ENCODE measurements at places on chromosomes 16 and 17. TPM values are rescaled to one million over a fixed set of nuclear protein-coding genes. Genes with fewer than 3 reads are reported as not detected.

KCTD11 gene
- 27.0 TPM for polyA plus RNA-seq

- no peak for DNase-seq
Measured at GRCh38 chr16:64621616-64622015, 500.2 kb downstream of the CDH11 start.

- DNase-seq, result peak; percentile 87
Measured at GRCh38 chr17:31274252-31274651, 22.8 kb downstream of the OMG start.

- DNase-seq, result peak; percentile 75
Measured at GRCh38 chr17:38454532-38454931, 26.3 kb downstream of the ARHGAP23 start.

DNA sequence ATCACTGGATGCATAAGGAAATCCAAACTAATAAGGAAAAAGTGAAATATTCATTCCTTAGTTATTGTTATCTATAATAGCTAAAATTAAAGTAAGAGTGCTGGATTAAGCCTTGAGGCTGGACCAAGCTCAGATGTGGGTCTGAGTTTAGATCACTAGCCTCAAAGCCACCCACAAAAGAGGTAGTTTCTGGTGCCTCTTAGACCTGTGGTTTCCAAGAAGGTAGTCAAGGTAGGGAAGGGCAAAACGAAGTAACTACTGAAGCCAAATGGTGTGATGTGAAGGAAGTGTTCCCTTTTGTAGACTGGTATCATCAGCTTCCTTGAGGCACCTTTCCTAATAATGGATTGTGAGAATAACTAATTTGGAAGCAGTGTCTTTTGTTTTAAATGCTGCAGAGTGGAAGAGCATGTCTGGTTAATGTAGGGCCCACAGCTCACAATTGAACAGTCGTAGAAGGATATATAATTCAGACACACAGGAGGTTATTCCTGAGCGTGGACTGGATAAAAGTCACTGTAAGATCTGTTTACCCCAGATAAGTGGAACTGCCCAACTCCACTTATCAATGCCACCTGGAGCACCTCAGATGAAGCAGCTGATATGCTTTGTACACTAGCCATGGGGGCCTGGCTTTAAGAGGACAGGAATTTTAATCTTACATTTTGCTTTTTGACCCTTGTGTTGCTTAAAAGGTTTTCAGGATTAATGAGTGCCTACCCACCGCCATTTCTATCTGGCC lies 31.7 kb upstream of the LCMT1 start:
- no peak for DNase-seq

- no peak for DNase-seq
Measured at GRCh38 chr17:75517297-75517865, 1.1 kb downstream of the TSEN54 start.

- DNase-seq, result peak; percentile 70
Measured at GRCh38 chr17:28524476-28525424, 18.6 kb downstream of the FOXN1 start.

GRCh38 chr16:86411897-86412296 lies 98.4 kb upstream of the FOXF1 start:
- DNase-seq, result no peak

BAHCC1 gene
- polyA plus RNA-seq, result 1.6 TPM

DNA sequence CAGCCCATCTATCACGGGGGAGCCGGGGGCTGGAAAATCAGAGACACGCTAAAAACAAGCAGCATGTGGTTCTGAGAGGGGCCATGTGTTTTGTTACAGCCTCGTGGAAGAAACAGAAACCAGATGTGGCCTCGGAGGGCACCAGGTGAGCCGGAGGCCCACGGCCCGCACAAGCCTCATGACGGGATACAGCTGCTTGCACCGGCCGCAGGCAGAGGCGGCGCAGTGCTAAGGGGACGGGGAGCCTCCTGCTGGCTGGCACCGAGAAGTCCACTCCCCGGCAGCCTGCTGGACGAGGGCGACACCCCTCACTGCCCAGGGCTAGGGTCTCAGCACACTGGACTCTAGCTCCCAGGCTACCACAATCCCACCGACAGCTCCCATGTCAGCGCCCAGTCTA lies 19.2 kb downstream of the NDUFAF8 start:
- DNase-seq, result no peak

DNA sequence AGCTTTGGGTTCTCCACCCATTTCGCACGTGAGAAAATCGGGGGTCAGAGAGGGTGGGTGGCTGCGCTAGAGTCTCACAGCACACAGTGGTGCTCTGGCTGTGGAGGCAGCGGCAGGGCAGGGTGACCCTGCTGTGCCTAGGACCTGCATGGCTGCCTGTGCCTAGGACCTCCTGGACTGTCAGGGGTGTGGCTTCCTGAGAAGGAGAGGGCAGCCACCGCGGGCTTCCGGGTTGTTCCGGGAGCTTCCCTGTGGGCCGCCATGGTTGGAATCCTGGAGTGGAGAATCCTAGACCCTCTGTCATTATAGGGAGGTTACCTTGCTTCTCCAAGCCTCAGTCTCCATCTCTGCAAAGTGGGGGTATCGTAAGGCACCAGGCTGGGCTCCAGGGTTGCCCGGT lies 9.3 kb downstream of the ZFPM1 start:
- DNase-seq, result no peak

OR4D1 gene
- polyA plus RNA-seq, result not detected

SMTNL2 gene
- not detected for polyA plus RNA-seq

- no peak for DNase-seq
Measured at GRCh38 chr17:16493531-16494046, 1.6 kb upstream of the LRRC75A start.

DNA sequence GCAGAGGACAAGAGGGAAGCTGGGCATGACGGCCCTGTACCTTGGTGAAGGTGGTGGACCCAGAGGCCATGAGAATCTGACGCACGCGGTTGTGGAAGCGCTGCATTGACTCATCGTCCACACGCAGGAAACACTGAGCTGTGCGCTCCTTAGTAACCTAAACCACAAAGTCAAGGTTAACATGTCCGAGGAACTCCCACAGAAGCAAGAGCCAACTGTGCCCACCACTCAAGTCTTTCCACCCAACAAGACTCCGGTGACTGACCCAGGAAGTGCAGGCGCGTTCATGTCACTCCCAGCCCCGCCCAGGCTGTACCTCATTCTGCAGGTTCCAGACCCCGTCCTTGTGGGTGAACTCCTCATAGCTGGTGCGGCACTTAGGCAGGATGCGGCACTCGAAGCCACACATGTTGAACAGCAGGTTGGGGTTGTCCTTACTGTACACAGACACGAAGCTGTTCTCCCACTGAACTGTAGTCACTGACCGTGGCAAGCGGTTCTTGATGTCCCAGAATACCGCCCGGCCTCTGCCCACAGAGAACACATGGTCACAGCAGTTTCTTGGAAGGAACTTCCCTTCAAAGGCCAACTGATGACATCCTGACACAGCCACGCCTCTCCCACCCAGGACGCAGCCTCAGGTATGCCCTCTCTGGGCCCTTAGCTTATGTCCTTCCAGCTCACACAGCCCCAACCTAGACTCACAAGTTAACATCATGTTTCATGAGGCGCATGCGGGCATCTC lies 11.5 kb downstream of the PRPF8 start:
- no peak for DNase-seq

ACSM2A gene
- polyA plus RNA-seq, result not detected

GRCh38 chr17:83055911-83056582 lies 23.4 kb upstream of the METRNL start:
- DNase-seq, result peak; percentile 62

TMIGD1 gene
- not detected for polyA plus RNA-seq

GRCh38 chr17:74637265-74637664 lies 13.7 kb upstream of the CD300E start:
- DNase-seq, result no peak

- no peak for DNase-seq
Measured at GRCh38 chr16:86979061-86979460, 338.1 kb downstream of the C16orf95 start.

PKMYT1 gene
- 44.5 TPM for polyA plus RNA-seq

DNA sequence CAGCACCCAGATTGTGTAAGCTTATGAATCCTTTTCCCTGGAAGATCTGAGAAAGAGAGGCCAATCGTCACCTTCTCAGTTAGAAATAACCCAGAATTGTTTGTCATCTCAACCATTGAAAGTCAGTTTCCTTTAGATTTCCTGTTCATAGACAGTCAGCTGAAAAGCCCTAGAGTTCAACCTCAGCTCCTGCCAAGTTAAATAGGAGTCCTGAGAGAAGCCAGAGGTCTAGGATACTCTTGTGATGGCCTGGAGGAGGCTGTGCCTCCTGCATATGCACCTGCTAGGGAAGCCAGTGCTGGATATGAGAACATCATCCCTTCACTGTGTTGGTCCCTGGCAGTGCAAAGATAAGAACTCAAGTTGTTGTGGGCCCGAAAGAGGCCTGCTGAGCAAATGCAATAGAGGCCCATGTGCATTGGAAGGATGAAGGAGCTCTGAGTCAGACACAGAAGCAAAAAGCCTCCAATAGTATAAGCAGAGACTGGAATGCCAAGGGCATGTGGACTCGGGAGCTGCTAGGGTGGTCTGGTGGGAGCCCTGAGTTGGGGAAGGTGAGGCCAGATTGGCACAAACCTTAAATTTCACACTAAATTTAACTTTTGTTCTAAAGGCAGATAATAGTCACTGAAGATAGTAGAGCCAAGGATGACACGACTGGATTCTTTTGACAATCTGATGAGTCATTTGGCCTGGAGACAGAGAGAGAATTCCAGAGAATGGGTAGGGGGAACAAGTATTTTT lies 520.9 kb upstream of the CDH5 start:
- DNase-seq, result peak; percentile 1

DNA sequence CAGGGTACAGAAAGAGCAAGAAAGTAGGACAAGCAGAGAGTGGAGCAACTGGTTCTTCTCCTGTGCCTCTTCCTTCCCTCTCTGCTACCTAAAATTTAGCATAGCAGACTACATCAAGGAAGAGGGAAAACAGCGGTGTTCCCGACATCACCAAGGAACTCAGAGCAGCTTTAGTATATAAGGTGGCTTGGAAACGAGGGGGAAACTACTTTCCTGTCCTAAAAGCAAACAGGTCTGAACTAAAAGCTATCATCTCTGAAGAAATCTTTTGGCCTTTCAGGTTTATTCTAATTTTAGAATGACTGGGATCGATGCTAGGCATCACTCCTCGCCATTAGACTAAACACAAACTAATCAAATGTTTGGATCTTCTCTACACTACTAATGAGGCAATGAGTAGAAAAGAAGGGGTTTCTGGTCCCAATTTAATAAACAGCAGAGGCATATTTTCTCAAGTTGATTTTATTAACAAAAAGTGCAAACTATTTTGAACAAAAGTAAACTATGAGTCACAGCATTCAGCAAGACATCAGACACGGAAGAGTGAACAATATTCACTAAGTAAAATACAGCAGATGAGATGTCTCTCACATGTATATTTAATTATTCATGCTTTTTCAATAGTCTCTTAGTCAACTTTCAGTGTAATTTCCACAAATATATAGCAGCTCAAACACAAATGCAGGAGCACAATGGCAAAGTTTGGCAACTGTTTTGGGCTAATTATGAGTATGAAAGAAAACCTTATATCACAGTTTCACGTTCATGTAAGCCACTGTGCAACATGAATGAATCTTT lies 108.7 kb downstream of the TRIM37 start:
- no peak for DNase-seq

DNA sequence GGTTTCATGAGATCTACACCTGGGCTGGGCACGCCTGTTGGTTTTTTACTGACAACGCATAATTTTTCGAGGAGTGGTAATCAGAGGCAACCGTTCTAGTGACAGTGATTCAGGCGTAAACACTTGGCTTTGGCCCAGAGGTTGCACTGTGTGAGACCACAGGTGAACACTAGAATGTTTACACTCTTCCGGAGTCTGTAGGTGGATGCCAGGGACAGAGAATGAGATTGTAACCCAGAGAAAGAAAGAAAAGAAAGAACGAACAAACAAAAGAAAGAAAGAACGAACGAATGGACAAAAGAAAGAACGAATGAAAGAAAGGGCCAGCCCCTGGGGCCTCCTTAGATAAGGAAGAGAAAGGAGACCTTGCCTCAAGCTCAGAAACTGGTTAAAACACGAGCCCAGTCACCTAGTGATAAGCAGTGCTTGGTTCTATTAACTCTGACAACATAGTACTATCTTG lies 113.2 kb downstream of the PRKCB start:
- no peak for DNase-seq

GRCh38 chr17:39094607-39095308 lies 56.7 kb downstream of the PLXDC1 start:
- no peak for DNase-seq

GRCh38 chr17:13575922-13576419 lies 25.8 kb downstream of the HS3ST3A1 start:
- no peak for DNase-seq

GRCh38 chr17:57523926-57524632 lies 221.0 kb downstream of the CCDC182 start:
- DNase-seq, result peak; percentile 96

PMFBP1 gene
- polyA plus RNA-seq, result 0.07 TPM

DNA sequence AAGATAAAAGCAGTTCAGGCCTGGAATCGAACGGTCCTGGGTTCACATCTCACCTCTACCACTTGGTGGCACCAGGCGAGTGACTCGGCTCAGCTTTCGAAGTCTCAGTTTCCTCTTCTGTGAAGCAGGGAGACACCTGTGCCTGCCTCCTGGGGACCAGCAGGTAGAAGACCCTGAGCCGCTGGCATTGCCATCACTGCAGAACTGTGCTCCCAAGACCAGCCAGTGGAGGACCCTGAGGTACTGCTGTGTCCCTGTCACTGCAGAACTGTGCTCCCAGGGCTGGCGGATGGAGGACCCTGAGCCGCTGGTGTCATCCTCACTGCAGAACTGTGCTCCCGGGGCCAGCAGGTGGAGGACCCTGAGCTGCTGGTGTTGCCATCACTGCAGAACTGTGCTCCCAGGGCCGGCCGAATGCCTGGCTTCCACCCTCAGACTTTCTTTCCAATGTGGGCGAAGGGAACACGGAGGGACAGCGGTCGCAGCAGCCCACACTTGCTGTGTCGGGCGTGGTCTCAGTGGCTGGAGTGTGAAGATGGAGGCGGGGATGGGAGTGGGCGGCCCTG lies 8.7 kb upstream of the SLC7A5 start:
- DNase-seq, result no peak

GRCh38 chr16:57735755-57736418 lies at the start of gene KATNB1:
Gene KATNB1, plus strand, starts transcription at chr16:57735770. Its CDS starts 1,474 bp downstream, at chr16:57737244.
- DNase-seq, result no peak

DNA sequence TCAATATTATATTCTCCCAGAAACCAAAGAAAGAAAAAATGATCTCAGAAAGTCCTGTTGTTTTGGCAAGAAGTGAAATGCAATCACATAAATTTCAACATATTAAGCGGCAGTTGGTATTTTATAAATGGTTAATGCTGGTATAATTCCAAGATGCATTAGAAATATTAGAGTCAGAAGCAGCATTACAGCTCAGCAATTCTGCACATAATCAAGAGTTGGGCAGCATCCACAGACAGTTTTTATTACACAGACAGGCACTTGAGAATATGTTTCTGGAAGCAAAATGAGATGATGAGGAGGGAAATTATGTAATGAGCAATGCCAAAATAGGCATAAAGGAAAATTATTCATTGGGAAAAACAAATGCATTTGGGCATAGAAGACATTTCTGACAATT lies 148.1 kb downstream of the KCNJ2 start:
- no peak for DNase-seq

- DNase-seq, result peak; percentile 42
Measured at GRCh38 chr17:51263006-51263405, 2.7 kb downstream of the UTP18 start.

Measured in mammary epithelial cell (primary cell).